ENCODE measurements at places on chromosomes 12 and 14. TPM values are rescaled to one million over a fixed set of nuclear protein-coding genes. Genes with fewer than 3 reads are reported as not detected.

ERBB3 gene
- polyA plus RNA-seq: 125 TPM

SALL2 gene
- 62.0 TPM for polyA plus RNA-seq

TARBP2 gene
- polyA plus RNA-seq: 54.5 TPM

BLTP3B gene
- 20.4 TPM for polyA plus RNA-seq

GLI1 gene
- polyA plus RNA-seq: 20.5 TPM

DNA sequence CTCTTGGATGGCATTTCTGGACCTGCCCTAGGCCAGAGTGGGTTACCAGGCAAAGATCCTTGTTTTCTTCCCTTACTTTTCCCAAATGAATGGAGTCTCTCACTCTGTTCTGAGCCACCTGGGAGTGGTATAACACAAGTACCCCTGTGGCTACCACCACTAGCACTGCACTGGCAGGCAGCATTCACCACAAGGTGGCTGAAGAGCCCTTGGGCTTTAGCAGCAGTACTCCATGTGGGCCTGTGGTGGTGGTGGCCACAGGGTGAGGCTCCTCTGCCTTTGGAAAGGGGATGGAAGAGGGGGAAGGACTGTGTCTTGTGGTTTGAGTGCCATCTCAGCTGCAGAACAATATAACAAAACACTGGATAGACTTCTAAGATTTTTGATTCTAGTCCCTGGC is 38.1 kb upstream of the LMNTD1 start:
- no peak for DNase-seq

DNA sequence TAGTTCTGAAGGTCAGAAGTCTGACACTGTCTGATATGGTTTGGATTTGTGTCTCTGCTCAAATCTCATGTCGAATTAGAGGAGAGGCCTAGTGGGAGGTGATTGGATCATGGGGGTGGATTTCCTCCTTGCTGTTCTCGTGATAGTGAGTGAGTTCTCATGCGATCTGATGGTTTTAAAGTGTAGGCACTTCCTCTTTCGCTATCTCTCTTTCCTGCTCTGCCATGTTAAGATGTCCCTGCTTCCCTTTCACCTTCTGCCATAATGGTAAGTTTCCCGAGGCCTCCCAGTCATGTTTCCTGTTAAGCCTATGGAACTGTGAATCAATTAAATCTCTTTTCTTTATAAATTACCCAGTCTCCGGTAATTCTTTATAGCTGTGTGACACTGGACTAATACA is 84.1 kb upstream of the TMTC1 start:
- no peak for DNase-seq

GRCh38 chr12:38370311-38370710 is 53.7 kb downstream of the ALG10B start:
- DNase-seq: no peak

DNA sequence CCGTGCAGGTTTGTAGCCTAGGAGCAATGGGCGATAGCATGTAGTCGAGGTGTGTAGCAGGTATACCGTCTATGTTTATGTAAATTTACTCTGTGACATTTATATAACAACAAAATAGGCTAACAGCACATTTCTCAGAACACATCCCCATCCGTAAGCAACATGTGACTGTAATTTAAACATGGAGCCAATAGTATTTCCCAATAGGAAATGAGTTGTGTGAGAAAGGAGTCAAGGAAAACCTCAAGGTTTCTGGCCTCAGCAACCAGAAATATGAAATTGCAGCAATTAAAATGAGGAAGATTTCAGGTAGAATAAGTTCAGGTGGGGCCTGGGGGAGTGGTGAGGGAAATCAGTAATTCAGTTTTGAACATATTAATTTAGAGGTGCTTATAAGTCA is 136.0 kb downstream of the MSRB3 start:
- no peak for DNase-seq

GRCh38 chr14:52254086-52254485 is 13.4 kb upstream of the PTGDR start:
- no peak for DNase-seq

GRCh38 chr12:69161829-69162228 is 77.5 kb upstream of the CPSF6 start:
- no peak for DNase-seq

- DNase-seq: no peak
These were observed 34.2 kb downstream of the NGB start for GRCh38 chr14:77236814-77237213.

DNA sequence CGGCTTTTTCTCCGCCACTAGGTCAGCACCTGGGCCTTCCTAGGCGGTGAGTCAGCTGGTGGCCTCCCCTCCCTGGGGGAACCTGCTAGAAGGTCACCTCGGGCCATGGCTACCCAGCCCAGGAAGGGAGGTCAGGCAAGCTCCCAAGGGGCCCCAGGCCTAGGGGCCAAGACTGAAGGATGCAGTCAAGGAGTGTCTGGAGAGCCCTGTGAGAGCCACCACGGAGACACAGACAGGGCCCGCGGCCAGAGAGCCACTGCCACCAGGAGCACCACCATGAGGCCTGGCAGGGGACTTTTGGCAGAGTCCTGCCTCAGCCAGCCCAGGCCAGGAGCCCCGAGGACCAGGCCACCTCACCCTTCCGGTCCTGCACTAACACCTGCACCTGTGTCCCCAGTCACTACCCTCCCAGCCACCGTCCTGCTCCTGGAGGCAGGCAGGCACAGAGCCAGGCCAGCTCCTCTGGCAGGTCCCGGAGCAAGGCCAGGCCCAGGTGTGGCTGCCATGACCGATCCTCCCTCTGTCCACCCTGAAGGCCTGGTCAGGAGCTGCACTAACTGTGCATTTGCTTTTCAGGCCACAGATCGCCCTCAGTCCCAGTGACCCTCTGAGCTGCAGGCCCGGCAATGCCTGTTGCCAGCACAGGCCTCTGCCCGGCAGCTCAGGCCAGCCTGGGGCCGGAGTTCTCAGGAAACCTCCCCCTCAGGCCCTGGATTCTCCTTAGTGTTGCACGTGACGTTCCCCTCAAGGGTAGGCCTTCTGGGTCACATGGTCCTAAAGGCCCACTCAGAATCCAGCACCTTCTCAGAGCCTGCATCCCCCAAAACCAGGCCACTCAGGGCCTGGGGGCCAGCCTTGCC is 6.9 kb downstream of the PHETA1 start:
- DNase-seq: no peak

GRCh38 chr14:43169722-43170121 is 1337.4 kb downstream of the FSCB start:
- no peak for DNase-seq

DNA sequence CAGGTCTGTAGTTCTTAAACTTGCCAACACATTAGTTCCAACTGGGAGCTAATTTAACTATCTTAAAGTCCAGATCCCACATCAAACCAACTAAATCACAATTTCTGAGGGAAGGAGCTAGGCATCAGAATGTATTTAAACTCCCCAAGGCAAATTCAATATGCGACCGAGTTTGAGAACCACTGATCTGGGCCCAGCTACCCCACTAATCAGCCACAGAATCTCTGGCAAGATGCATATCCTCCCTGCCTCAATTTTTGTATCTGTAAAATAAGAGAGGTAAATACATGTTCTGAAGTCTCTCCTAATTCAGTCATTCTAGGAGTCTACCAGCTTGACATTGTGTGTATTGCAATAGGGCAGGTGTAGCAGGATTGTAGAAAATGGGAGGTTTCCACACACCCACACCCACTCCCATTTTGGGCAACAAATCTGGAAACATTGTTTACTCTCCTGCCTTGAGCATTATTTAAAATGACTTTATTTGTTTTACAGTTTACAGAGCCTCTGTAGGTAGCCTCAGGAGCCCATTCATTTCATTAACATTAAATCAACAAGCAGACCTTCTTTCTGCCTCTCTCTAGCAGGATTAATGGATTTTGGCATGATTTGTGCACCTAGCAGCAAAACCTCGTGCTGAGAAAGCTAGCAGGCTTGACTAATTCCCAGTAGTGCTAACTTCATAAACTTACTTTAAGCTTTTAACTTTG is 15.6 kb downstream of the LGR5 start:
- no peak for DNase-seq

DNA sequence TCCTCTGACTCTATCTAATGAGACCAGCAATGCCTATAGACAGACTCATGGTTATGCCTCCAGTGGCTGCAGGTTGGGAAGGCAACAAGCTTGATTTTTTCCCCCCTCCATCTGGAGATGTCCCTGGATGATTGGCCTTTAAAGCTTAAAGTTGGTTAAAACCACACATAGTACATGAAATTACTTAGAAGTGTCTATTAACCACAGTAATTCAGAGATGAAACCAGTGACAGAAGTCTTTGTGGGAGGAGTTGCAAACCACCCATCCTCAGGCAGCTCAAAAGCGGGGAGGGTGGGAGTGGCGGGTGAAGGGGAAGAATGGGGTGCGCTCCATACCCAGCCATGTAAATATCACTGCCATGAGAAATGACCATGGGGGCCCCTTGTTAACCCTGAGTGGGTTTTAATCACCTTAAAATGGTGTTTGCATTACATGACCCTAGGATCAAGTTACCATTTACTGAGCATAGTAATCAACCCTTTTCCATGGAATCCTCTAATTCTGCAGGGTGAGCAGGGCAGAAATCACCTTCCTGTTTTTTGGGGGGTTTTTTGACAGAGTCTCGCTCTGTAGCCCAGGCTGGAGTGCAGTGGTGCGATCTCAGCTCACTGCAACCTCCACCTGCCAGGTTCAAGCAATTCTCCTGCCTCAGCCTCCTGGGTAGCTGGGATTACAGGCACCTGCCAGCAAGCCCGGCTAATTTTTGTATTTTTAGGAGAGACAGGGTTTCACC is 133.5 kb downstream of the FOXN3 start:
- no peak for DNase-seq

GRCh38 chr14:98093111-98093510 is 1178.9 kb downstream of the BCL11B start:
- DNase-seq: no peak

- no peak for DNase-seq
These were observed 42.5 kb downstream of the GALNT9 start for GRCh38 chr12:132286912-132287311.

GRCh38 chr12:64180951-64181350 is 41.1 kb downstream of the KICS2 start:
- no peak for DNase-seq

DNA sequence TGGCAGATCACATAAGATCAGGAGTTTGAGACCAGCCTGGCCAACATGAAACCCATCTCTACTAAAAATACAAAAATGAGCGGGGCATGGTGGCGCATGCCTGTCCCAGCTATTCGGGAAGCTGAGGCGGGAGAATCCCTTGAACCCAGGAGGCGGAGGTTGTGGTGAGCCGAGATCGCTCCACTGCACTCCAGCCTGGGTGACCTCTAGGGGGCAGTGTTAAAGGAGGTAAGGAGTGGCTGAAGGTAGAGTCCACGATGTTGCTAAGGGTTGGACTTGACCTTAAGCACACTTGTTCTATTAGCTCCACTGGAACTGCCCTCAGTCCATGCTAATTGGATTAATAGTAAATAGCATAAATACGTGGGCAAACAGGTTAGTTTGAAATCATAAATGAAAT is 62.4 kb upstream of the PSMC1 start:
- no peak for DNase-seq
